Epithelial cell of prostate (primary cell): ENCODE measurements at places on chromosomes 5 and 9.

DNA sequence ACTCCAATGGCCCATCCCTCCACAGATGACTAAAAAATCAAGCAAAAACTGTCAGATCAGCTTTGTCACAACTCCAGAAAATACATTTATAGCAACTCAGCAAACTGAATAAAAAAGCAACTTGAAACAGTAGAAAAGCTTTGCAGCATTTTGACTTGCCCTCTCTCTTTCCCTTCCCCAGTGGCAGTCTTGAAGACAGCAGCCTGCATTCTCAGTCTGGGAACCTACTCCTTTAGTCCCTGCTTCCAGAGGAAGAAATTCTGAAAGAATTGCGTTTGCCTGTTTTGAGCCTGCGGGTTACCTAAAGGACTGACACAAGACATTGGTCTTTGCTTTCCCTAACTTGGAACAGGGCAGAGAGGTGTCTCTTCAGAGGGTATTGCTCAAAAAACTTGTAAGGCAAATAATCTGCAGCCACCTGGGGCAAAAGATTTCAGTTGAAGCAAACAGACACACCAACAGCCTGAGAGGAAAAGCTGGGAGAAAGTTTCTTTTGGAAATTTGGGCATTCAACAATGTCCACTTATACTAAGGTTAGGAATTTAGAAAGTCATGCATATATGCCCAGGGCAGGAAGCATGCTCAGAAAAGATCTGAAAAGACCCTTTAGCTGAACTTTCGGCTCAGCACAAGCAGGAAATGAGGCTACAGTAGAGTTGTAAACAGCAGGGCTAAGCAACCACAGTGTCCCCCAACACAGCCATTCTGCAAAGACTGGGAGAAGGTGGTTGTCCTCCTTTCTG lies 15.2 kb upstream of the SLC35D2 start:
- no peak for DNase-seq

- DNase-seq, result no peak
These were observed 414.8 kb upstream of the CCNH start for GRCh38 chr5:87827539-87827938.

DNA sequence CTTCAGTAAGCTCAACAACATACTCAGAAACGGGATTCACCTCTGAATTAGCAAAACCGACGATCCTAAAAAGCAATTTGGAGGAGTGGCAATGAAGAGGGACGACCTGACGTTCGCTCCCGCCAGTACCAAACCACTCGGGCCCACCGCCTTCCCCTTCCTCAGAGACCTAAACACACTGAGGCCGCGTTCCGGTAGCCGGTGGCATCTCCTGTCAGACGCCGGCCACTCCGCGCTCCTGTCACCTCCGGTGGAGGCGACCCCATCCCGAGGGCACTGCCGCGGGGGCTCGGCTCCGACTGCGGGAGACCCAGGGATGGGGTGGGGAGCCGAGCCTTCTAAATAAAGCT lies 617 bp downstream of the PPP6C start:
- DNase-seq, result no peak

DNA sequence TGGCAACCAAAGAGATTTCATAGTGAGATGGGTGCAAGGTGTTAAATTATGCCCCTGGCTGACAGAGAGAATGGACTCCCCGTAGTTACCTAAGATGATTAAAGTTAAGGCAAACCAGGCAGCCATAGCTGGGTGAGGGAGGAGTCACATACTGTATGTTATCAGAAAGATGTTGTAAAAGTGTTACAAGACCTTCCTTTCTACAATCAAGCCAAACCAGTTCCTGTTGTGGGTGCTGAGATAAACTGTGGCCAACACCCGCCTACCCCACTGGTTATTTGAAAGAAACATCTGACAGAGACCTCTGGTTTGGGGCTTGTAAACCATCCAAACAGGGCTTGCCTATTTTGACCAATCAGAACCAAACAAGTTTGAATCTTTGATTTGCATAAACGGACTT lies 684.7 kb upstream of the NUDT12 start:
- no peak for DNase-seq

DNA sequence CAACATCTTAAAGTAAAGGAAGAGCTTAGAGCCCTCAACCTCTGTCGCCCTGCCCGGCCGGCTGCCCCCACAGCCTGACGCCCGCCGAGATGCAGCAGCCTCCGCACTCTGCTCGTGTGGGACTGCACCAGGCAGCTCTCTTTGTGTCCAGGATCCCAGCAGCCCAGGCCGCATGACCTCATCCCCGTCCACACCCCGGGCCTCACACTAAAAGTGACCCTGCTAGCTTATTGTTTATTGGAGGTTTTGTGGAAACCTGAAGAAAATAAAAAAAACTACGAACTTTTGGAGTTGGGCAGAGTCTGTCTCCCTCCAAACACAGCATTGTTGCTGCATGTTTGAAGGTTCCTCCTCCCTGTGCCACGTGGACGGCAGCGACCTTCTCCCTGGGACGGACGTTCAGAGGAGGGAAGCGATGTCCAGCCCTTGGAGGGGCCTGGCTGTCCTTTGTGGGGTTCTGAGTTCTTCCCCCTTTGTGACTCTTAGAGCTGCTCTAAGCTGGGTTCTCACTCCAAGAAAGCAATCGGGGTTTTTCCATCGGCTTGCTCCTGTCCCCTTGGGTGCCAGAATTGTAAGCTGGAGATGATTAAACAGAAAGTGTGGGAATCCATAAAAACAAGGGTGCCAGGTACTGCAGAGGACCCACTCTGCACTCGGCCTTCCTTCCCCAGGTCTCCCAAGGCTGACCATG lies 103.5 kb upstream of the COL5A1 start:
- no peak for DNase-seq

- DNase-seq, result no peak
These were observed 132.8 kb downstream of the OR2K2 start for GRCh38 chr9:111197256-111197655.

DNA sequence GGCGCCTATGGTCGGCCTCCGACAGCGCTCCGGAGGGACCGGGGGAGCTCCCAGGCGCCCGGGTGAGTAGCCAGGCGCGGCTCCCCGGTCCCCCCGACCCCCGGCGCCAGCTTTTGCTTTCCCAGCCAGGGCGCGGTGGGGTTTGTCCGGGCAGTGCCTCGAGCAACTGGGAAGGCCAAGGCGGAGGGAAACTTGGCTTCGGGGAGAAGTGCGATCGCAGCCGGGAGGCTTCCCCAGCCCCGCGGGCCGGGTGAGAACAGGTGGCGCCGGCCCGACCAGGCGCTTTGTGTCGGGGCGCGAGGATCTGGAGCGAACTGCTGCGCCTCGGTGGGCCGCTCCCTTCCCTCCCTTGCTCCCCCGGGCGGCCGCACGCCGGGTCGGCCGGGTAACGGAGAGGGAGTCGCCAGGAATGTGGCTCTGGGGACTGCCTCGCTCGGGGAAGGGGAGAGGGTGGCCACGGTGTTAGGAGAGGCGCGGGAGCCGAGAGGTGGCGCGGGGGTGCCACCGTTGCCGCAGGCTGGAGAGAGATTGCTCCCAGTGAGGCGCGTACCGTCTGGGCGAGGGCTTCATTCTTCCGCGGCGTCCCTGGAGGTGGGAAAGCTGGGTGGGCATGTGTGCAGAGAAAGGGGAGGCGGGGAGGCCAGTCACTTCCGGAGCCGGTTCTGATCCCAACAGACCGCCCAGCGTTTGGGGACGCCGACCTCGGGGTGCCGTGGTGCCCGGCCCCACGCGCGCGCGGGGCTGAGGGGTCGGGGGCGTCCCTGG lies 561 bp downstream of the DAPK1 start:
- no peak for DNase-seq

DNA sequence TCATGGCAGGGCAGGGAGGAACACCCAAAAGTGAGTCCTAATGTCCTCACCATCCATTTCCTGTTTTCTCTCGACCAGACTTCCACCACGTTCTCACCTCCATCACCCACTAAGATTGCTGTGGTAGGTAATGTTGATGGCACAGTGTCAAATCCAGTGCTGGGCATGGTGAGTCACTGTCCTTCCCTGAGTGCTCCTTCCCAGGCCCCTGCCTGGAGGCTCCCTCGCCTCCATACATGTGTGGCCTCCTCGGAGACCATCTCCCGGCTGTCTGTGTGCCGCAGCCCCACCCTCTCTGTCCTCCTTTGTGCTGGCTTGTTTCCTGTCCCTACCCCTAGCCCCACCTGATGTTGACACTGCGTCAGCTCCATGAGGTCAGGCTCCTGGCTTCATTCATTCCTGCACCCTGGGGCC lies 177.5 kb downstream of the SYK start:
- DNase-seq, result no peak

DNA sequence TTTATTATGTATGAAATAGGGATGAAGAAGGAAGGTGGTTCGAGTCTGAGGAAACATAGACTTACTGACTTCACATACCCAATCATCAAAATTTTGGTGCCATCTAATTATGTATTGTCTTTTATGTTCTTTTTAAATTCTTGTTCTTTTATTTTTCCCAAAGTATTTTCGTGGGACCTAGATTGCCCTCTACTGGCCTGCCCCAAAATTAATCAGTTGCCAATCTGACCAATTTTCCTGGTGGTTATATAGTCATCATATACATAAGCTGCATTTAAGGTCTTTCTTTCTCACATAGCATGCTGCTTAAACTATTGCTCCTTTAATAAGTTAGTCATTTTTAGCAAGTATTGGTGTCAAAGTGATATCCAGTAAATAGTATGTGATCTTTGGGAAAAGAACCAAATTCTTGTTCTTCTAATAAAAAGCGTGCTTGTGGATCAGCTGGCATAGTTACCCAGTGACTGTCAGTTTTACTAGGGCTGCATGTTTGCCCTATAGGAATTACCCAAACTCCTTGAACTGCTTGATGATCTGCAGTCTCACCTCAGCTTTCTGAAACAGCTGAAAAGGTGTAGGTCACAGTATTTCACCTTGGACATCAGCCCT lies 223.5 kb downstream of the SH3GL2 start:
- DNase-seq, result no peak

- no peak for DNase-seq
These were observed 84.7 kb downstream of the PTTG1 start for GRCh38 chr5:160506006-160507004.

DNA sequence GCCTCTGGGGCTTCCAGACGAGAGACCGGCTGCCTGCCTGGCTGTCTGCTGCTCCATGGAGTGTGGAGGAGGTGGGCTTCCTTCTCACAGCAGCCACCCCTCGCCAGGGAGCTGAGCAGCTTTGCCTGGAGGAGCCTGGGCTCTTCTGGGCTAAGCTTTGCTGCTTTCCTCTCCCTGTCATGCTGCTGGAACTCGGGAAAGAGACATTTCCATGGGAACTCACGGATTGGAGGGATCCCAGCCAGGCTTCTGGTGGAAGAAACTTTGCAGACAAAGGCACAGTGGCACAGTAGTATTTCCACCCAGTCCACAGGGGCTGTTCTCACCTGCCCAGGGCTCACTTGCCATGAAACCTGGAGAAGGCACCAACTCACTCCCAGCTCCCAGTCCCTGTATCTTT lies 5.6 kb upstream of the NTNG2 start:
- no peak for DNase-seq

DNA sequence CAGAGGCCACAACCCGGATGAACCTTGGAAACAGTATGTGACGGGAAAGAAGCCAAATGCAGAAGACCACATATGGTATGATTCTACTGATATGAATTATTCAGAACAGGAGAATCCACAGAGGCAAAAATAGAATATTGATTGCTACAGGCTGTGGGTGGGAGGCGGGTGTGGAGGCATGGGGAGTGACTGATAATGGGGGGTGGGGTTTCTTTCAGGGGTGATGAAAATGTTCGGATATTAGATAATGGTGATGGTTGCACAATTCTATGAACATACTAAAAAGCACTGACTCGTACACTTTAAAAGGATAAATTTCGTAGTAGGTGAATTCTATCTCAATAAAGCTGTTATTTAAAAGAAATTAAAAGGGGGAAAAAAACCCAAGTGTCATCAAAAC lies 10.7 kb downstream of the IL4 start:
- no peak for DNase-seq

DNA sequence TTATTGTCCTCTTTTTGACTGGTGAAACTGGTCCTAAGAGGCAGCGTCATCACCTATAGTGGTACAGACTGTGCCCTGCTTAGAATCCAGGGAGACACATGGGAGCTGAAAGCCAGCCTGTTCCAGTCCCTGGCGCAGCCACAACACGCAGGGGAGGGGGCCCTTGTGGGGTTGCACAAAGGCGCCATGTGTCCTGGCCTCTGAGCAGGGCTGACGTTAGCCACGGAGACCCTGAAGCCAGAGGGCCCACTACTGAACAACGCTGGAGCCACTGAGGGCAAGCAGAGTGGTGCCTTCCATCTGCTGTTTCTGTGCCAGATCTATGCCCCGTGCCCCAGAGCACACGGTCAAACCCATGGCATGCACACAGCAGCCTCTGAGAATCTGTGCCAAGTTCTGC lies 147.3 kb downstream of the ACTL7B start:
- DNase-seq, result no peak

DNA sequence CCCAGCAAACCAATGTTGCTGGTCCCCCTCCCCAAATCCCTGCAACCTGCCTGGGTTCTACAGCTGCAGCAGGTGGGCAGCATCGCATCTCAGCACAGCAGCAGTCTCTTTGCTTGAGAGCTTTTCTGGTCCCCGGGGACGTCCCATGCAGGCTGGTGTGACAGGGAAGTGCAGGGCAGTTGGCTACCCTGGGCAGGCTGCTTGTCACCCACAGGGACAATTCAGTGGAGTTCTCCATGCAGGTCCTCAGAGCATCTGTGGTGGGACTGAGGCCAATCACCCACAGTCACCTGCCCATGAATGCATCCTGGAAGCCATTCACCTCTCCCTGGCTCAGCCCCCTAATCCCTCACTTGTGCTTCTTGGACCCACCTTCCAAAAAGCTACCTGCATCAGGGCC lies 43.9 kb upstream of the SEMA4D start:
- DNase-seq, result no peak

DNA sequence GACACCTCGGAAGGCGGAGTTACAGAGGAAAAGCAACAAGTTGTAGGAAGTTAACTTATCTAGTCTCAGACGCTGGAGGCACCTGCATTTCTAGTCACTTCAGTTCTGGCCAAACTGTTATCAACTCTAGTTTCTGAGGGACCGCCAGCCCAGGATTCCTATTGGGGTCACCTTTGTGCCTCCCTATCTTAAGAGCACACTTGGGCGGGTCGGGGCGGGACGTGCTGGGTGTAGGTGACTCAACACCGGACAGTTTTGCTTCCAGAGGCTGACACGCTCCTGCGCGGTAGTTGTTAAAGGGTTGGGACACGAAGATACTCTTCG lies 679 bp upstream of the KDM4C start:
- peak; percentile 58 for DNase-seq

- no peak for DNase-seq
These were observed 20.0 kb downstream of the OGN start for GRCh38 chr9:92384375-92384774.

- no peak for DNase-seq
These were observed 92.9 kb upstream of the PIK3R1 start for GRCh38 chr5:68122439-68123328.

DNA sequence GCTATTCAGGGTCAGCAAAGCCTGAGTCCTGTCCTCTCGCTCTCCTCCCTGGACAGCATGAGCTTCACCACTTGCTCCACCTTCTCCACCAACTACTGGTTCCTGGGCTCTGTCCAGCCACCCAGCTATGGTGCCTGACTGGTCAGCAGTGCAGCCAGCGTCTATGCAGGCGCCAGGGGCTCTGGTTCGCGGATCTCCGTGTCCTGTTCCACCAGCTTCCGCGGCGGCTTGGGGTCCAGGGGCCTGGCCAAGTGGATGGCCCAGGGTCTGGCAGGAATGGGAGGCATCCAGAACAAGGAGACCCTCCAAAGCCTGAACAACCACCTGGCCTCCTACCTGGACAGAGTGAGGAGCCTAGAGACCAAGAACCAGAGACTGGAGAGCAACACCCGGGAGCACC lies 8.6 kb downstream of the NIPBL start:
- no peak for DNase-seq

- DNase-seq, result no peak
These were observed 580.8 kb downstream of the ACTL7B start for GRCh38 chr9:108274971-108275370.

- DNase-seq, result no peak
These were observed 10.4 kb upstream of the SLC45A2 start for GRCh38 chr5:33994845-33995244.
